ENCODE measurements at places on chromosomes 4 and X.

DNA sequence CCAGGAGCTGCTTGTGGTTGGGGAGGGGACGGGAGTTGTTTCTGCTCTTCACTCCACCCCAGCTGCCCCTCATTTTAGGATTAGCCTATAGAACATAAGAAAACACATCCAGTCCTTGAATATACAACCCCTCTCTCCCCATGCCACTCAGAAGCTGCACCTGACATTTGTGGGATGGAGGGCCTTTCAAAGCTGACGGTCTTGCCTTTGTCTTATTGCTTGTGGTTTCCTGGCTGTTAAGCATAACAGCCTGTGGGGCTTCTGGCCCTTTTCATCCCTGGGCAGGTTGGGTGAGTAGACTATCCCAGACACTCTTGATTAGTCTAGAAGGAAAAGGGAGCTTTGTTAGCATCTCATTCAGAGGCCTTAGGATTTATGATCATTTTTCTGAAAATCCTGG is 407.6 kb upstream of the BOD1L1 start:
- DNase-seq = no peak

GRCh38 chrX:105463473-105463872 is 243.0 kb upstream of the TEX13A start:
- DNase-seq = no peak

DNA sequence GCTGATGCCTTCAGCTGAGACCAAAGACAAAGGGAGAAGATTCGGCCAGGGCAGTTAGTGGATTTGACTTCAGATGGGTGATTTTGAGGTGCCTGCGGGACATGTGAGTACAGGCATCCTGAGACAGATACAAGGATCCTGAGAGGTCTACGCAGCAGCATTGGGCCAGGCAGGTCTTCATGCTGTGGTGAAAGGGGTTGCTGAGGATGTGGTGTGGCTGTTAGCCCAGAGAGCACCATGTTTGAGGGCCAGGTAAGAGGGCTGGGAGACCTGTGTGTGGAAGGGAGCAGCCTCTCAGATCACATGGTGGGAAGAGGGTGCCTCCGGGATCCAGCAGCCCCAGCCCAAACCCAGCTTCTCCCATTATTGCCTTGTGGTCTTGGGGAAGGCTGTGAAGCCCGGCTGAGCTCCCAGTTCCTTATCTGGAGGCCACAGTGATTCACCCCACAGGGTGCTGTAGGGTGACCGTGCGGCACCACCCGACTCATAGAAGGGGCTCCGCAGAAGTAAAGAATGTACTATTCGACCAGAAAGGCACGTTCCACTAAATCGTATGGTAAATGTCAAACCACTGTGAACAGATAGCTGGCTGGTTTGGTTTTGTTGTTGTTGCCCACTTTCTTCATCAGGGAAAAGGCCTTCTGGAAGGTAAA is 27.7 kb upstream of the TADA2B start:
- no peak for DNase-seq

DNA sequence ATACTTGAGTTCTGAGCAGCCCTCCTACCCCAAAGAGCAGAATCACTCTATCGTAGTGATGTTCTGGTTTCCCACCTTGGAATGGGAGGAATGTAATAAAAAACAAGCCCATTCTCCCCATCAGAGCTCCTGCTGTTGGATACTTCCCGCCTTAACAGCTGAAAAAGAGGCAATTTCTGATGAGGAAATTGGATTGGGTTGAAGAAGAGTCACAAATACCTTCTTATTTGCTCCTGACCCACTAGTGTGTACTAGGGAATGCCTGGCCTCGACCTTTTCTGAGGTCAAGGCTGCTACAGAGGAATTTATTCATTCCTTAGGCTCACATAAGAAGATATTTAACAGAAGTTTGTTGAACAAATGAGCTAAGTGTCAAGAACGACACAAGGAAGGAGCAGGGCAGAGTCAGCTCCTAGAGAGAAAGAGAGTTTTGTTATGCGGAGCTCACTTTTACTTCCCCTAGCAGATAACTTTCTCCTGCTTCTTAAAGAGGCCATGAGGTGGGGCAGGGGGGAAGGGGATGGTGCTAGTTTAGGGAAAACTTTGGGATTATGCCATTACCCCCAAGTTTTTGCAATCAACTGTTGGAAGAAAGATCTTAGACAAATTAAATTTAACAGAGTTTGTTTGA is 273.8 kb upstream of the CLNK start:
- DNase-seq = no peak

DNA sequence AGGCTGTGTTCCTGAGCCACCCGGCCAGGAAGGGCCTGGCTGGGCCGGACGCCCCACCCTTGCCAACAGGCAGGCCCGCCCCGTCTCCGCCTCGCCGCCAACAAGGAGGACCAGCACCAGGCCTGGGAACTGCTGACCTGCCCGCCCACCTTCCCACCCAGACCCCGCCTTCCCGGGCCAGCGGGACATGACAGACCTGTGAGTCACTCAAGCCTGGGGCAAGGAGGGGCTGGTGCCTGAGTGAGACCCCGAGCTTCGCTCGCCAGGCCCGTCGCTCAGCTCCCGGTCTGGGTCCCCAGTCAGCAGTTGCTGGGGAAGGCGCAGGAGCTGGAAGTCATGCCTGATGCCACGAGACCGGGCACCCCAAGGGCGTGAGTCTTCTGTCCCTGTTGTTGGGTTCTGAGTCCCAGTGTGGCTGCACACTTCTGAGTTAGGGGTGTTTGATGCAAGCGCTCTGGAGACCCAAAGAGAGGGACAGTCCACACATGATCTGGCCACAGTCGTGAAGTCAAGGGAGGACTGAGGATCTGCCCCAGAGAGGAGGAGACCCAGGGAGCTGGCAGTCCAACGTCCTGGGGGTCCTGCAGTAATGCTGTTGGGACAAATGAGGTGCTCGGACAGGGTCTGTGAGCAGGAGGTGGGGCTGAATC is at the start of gene DNASE1L1:
DNASE1L1 (minus strand) TSS at position 33 of the 650 bp plus-strand sequence. CDS start 3,686 bp downstream, outside the sequence.
- no peak for DNase-seq
